Mesothelial cell of epicardium (in vitro differentiated cells): ENCODE measurements at places on chromosomes 13 and 19. TPM values are rescaled to one million over a fixed set of nuclear protein-coding genes. Genes with fewer than 3 reads are reported as not detected.

IGFL2 gene
- 2.0 to 3.7 TPM (median 3.7 TPM) in 3 replicates for total RNA-seq

DNA sequence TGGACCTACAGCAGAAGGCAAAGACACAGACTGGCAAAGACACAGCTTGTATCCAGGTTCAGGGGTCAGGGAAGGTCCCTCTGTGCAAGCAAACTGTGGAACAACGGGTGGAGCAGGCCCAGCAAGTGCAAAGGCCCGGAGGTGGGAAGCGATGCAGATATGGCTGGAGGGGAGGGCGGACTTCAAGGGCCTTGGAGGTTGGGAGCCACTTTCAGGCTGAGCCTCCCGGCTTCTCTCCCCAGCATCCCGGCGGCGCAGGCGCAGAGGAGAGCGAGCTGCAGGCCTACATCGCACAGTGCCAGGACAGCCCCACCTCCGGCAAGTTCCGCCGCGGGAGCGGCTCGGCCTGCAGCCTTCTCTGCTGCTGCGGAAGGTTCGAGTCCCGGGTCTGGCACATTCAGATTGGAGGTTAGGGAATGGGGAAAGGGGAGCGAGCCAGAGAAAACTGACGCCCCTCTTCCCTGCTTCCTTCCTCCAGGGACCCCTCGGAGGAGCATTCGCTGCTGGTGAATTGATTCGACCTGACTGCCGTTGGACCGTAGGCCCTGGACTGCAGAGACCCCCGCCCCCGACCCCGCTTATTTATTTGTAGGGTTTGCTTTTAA is 2.1 kb upstream of the PNPLA6 start:
- H3K4me1 ChIP-seq: peaks cover 7% of the 10 kb centered on the region
- H3K4me3 ChIP-seq: peak overlapping the region; percentile 94
- DNase-seq: no peak
- peaks cover 8% of the 10 kb centered on the region for H3K36me3 ChIP-seq
- no peaks in the 10 kb centered on the region for H3K27me3 ChIP-seq

ZNF880 gene
- total RNA-seq: 17.4 to 18.7 TPM (median 18.7 TPM) in 3 replicates

DNA sequence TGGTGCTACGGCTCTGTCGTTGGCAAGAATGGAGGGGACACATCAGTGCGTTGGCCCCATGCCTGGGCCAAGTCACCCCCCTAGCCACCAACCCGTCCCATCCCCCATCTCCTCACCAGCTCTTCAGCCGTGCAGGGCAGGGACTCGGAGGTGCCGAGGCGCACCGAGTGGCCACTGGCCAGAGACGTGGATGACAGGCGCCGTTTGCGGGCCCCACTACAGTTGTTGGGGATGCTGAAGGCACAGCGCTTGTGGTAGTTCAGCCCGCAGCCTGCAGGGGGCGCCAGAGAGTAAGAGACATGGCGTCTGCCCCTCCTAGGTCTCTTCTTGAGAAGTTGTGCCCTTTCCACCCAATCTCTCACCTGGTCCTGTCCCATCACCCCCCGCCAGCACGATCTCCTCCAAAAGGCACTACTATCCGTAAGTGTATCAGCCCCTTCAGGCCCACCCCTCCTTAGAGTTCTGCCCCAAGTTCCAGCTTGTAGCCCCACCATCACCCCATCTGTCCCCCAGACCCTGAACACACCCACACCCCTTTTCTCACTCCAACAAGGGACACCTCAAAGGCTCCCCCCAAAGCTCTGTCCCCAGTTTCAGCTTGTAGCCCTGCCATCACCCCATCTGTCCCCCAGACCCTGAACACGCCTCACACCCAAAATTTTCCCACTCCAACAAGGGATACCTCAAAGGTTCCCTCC is 12.4 kb downstream of the PRKD2 start:
- H3K4me1 ChIP-seq: no peaks in the 10 kb centered on the region
- no peaks in the 10 kb centered on the region for H3K27me3 ChIP-seq
- H3K36me3 ChIP-seq: peaks cover 25% of the 10 kb centered on the region
- peak; percentile 55 for DNase-seq
- no peak overlapping the region for H3K4me3 ChIP-seq

DNA sequence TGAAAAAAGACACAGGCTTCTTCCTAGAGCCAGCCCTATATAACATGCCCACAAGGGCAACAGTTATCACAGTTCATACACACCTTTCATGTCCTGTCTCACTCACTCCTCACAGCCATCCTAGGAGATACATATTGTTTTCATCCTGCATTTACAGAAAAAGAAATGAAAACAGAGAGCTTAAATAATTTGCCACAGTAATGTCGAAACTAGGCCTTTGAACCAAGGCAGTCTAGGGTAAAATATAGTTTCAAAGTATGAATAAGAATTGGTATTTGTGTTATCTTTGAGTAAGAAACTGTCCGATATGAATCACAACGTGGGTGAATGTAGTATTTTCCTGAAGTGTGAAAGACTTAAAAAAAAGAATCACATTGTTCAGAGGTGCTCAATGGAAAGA is 26.8 kb downstream of the CLDN10 start:
- H3K4me3 ChIP-seq: no peak overlapping the region
- DNase-seq: no peak
- peaks cover 38% of the 10 kb centered on the region for H3K36me3 ChIP-seq
- H3K27me3 ChIP-seq: no peaks in the 10 kb centered on the region

GRCh38 chr19:6667114-6667627 is 2.8 kb downstream of the TNFSF14 start:
- no peak for DNase-seq
- no peaks in the 10 kb centered on the region for H3K4me1 ChIP-seq
- H3K4me3 ChIP-seq: no peak overlapping the region
- H3K36me3 ChIP-seq: no peaks in the 10 kb centered on the region

CEACAM16 gene
- not detected in 3 replicates for total RNA-seq

DNA sequence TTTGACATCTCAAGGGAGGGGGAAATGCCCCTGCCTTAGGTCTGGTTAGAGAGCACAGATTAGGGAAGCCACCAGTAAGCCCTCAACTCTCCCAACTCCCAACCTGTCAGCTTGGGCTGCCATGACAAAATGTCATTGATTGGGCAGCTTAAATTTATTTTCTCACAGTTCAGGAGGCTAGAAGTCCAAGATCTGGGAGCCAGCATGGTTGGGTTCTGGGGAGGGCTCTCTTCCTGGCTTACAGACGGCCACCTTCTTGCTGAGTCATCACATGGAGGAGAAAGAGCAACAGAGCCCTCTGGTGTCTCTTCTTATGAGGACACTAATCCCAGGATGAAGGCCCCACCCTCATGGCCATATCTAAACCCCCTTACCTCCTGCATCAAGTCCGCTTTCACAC is 24.2 kb downstream of the C19orf12 start:
- H3K27me3 ChIP-seq: no peaks in the 10 kb centered on the region
- H3K4me1 ChIP-seq: no peaks in the 10 kb centered on the region
- H3K4me3 ChIP-seq: no peak overlapping the region

DNA sequence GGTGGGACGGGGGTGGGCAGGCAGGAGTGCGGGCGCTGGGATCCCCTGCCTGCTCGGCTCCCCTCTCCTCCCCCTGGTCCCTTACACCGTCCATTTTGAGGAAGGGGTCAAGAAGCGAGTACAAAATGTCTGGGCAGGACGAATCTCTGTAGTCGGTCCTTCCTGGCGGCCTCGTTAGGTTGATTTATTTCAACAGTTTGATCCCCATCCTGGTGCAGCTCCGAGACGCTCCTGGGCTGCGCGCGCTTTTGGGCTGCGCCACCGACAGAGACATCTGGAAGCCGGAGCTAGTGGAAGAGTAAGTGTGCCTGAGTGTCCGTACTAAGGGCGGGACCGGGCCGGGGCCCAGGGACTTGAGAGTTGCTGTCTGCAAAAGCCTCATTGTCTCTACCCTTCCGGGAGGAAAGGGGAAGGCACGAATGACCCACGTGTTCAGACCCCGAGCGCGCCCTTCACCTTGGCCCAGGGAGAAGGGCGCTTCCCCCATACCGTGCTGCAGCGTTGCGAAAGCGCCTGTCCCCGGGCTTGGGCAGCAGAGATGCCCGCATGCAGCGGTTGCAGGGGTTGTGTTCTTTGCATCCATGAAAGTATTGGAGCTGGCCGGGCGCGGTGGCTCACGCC is 1.8 kb downstream of the ZNF114 start:
- H3K27ac ChIP-seq: peak overlapping the region; percentile 79
- H3K36me3 ChIP-seq: no peaks in the 10 kb centered on the region
- no peak for DNase-seq

RFPL4AL1 gene
- not detected in 3 replicates for total RNA-seq

GRCh38 chr13:64749301-64749700 is 2480.8 kb downstream of the PCDH9 start:
- H3K36me3 ChIP-seq: no peaks in the 10 kb centered on the region
- H3K4me3 ChIP-seq: no peak overlapping the region
- no peak for DNase-seq
- no peaks in the 10 kb centered on the region for H3K27me3 ChIP-seq

DNA sequence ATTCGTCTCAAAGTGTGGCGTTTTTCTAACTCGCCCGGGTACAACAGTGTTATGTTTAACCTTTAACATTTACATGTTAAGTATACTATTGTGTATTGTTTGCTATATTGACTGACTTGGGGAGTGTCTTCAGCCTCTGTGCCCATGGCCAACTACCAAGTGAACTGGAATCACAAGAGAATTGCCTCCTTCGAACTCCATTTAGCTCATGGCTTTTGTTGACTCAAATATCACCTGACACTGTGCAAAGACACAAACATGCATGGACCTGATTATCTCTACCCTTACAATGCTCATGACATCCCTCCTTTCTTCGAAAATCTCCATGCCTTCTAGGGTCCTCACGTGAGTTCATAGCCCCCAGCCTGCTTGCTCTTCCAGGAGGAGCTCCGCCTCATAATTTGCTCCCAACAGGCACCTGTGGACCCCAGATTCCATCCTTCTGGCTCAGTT is 704 bp downstream of the ZNF814 start:
- no peak for DNase-seq
- H3K4me1 ChIP-seq: peaks cover 27% of the 10 kb centered on the region
- no peaks in the 10 kb centered on the region for H3K27me3 ChIP-seq
- peak overlapping the region; percentile 88 for H3K27ac ChIP-seq
- peaks cover 51% of the 10 kb centered on the region for H3K36me3 ChIP-seq

CD177 gene
- not detected in 3 replicates for total RNA-seq

- no peak for DNase-seq
- peaks cover 34% of the 10 kb centered on the region for H3K4me1 ChIP-seq
- no peaks in the 10 kb centered on the region for H3K27me3 ChIP-seq
- H3K36me3 ChIP-seq: no peaks in the 10 kb centered on the region
- H3K27ac ChIP-seq: no peak overlapping the region
- H3K4me3 ChIP-seq: no peak overlapping the region
These were observed 6.3 kb upstream of the REXO1 start for GRCh38 chr19:1854542-1855039.

- no peak for DNase-seq
- no peaks in the 10 kb centered on the region for H3K4me1 ChIP-seq
- H3K27me3 ChIP-seq: no peaks in the 10 kb centered on the region
These were observed 37.4 kb downstream of the PTPRS start for GRCh38 chr19:5303208-5303607.

DNA sequence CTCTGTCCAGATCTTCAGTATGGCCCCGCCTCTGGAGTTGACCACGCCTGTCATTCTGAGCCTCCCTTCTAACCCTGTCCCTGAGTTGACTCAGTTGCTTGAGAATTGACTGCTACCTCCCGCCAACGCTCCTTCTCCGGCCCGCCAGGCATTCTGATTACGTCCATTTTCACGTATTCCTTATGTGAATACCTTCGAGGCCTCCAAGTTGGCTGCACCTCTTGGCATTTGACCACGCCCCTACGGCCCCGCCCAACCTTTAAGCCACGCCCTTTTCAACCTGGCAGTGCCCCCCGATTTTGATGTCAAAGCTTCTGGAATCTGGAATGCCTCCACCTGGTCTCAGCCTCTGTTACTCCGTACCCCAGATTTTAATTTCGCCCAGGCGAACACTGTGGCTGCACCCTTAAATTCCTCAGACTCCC is 1.7 kb upstream of the EML2 start:
- H3K4me1 ChIP-seq: peaks cover 44% of the 10 kb centered on the region
- H3K27ac ChIP-seq: peak overlapping the region; percentile 96
- no peaks in the 10 kb centered on the region for H3K36me3 ChIP-seq
- peaks cover 9% of the 10 kb centered on the region for H3K27me3 ChIP-seq
- peak overlapping the region; percentile 60 for H3K4me3 ChIP-seq

DNA sequence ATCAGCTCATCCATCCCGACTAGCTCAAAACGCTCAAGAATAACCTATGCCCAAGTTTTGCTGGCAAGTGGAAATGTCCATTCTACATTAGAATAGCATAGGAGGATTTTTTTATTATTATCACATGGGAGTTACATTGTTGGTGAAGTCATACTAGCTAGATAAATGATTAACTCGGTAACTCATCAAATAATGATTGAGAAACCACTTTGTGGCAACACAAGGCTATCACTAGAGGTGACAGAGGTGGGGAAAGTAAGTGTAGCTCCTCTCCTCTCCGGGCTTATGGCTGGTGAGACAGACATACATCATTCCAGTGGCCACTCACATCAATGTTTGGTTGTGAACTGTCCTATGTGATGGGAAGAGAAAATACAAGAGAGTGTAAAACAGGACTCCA is 161.6 kb downstream of the ZIC5 start:
- H3K36me3 ChIP-seq: no peaks in the 10 kb centered on the region
- no peak overlapping the region for H3K4me3 ChIP-seq
- H3K27me3 ChIP-seq: peaks cover 7% of the 10 kb centered on the region
- H3K4me1 ChIP-seq: no peaks in the 10 kb centered on the region
- no peak overlapping the region for H3K27ac ChIP-seq

GRCh38 chr13:48500652-48501197 is 32.2 kb downstream of the RCBTB2 start:
- no peak overlapping the region for H3K27ac ChIP-seq
- peaks cover 10% of the 10 kb centered on the region for H3K4me1 ChIP-seq

GRCh38 chr13:26558987-26559386 is 1.5 kb downstream of the WASF3 start:
- H3K27ac ChIP-seq: no peak overlapping the region
- DNase-seq: no peak
- no peaks in the 10 kb centered on the region for H3K36me3 ChIP-seq
- peaks cover 9% of the 10 kb centered on the region for H3K4me1 ChIP-seq
- H3K27me3 ChIP-seq: peaks cover 40% of the 10 kb centered on the region

DNA sequence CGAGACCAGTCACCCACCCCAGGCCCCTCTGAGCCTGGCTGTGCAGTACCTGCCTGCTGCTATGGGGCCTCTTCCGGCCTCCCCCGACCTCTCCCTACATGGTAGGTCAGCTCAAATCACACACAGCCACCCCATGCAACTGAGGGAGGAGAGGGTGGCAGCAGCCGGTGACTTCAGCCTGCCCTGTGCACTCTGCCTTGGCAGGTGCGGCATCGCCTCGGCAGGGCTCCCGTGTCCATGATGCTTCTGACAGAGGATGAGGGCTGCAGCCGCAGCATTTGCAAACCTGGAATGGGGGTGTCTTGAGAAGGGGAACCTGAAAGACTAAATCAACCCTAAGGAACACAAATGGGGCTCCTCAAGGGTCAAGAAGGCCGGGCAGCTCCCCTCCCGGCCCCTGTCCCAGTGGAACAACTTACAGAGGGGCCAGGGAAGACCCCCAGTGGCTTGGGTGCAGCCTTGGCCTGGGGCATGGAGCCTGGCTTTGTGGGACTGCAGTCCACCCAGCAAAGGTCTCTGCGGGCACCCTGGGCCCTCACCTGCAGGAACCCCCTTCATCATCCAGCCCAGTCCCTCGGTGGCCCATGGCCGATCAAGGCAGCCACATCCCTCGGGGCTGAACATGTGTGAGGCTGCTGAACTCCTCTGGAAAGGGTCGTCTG is 6.7 kb downstream of the TEX29 start:
- no peak overlapping the region for H3K27ac ChIP-seq
- DNase-seq: no peak
- no peak overlapping the region for H3K4me3 ChIP-seq
- H3K36me3 ChIP-seq: no peaks in the 10 kb centered on the region

PSPC1 gene
- total RNA-seq: 85.1 to 86.7 TPM (median 85.8 TPM) in 3 replicates
